Fibroblast of villous mesenchyme (primary cell): ENCODE measurements at places on chromosomes 7 and 10.

GRCh38 chr7:28861825-28862224, 96.3 kb downstream of the TRIL start:
- no peak for DNase-seq

DNA sequence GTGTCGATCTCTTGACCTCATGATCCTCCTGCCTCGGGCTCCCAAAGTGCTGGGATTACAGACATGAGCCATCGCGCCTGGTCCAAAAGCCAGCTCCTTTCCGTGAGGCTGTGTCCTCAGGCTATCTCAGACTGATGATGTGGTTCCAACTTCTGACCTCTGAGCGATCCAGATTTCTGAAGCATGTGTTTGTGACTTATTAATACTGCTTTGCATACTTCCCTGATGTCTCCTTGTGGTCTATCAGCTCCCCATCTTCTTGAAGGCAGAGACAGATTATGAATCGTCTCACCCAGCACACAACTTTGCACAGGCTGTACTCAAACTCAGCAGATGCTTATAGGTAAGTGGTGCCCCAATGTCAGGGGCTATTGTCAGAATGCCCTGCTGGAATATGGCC, 2.0 kb upstream of the PLPP4 start:
- DNase-seq: no peak

- no peak for DNase-seq
These were observed 35.9 kb upstream of the ASAH2 start for GRCh38 chr10:50286996-50287803.

GRCh38 chr7:26361637-26362036, 70.0 kb downstream of the SNX10 start:
- no peak for DNase-seq

GRCh38 chr7:80869106-80869784, 49.6 kb downstream of the SEMA3C start:
- no peak for DNase-seq

DNA sequence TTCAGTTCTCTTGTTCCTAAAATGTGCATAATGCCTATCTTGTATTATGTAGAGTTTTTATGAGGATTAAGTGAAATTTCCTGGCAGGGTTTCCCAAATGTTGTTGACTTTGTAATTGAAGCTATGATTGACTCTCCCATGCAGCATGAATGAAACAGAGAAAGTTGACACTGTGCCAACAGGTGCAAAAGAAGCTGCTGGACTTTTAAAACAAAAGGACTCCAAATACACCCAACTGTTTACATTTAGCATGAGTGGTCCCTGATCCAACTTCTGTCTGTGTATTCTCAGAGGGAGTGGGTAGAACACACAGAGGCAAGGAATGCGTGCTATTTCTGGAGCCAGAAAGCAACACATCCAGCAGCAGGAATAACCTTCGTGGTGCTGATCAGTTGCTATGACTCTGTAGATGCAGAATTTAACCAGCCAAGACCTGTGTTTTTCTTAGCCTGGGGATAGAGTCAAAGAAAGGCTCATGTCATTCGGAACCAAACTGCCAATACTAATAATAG, 14.4 kb upstream of the RBM20 start:
- DNase-seq: no peak

- no peak for DNase-seq
These were observed 70.1 kb upstream of the HECW1 start for GRCh38 chr7:43042302-43042701.

DNA sequence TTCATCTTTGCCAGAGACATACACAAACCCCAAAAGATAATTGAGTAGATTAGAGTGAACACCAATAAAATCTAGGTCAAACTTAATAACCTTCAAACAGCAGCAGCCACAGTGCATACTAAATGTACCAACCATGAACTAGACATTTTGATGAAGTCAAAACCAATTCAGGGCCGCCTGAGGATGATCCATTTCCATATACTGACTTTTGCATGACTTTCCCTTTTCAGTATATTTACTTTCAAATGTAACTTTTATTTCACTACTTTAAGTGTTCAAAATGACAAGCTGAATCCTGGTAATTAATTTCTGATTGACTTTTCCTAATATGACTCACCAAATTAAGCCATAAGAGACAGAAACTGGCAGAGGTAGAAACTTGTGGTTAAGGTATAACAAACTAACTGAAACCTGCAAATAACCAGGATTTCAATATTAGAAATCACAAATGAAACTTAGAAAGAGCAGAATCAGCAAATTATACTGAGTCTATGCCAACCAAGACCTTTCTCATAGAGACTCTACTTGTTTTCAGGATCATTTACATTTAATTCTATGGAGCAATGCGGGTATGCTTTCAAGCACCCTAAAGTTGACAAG, 171.9 kb upstream of the LRRN3 start:
- DNase-seq: no peak

DNA sequence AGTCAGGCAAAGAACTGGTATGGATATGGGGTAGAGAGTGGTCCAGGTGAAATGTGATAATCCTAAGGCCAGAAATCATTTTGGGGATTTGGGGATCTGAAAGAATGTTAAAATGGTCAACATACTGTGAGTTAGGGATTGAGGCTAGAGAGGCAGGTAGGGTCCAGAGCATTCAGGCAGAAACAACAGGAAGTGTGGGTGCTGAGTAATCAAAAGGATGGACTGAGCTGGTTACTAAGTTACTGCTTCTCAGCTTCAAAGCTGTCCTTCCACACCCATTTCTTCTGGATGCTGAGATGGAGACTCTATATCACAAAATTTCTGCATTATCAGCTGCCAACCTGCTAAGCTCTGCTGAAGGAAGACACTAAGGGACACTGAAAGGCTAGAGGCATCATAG, 30.6 kb upstream of the PRKCQ start:
- no peak for DNase-seq

DNA sequence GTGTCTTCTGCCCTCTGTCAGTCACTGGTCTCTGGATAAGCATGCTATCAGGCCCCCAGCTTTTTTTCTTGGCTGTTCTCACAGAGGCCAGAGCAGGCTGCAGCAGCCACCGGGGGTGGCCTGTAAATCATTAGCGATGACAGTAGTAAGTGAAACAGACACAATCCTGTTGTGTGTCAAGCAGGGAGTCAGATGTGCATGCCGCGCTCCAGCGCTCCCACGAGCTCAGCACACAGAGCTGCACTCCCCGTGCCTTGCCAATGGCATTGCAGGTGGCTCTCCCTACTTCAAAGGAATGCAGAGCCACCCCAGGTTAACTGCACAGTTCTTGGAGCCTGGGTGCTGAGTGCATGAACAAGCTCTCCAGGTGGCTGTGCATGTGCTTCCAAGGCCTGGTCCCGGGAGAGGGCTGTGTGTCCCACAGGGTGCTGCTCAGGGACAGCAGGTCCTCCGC, 226.1 kb downstream of the GLRX3 start:
- DNase-seq: no peak

- peak; percentile 48 for DNase-seq
These were observed 906 bp downstream of the DKK1 start for GRCh38 chr10:52314822-52315552.

DNA sequence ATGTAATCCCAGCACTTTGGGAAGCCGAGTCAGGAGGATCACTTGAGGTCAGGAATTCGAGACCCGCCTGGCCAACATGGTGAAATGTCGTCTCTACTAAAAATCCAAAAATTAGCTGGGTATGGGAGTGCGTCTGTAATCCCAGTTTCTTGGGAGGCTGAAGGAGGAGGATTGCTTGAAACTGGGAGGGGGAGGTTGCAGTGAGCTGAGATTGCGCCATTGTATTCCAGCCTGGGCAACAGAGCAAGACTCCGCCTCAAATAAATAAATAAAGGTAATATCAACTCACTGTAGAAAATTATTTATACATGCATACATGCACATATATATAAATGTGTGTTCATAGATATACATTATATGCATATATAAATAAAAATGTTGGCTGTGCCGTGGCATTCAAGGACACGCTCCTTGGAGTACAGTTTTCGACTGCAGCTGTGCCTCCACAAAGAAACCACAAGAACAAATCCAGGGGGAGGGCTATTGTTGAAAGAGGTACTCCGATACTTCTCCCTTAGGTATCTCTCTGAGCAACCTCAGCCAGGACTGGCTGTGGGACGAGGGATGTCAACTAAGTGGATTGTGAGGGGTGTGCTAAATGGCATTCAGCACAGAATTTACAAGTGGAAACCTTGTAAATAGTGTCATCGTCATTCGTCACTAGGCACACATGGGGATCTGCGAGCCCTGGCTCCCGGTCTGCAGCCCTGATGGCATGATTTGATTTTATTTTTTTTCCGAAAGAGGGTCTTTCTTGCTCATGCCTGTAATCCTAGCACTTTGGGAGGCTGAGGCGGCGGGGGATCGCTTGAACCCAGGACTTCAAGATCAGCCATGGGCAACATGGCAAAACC, 49.3 kb downstream of the HIP1 start:
- DNase-seq: no peak

GRCh38 chr10:131174651-131175540, 136.6 kb downstream of the TCERG1L start:
- no peak for DNase-seq

DNA sequence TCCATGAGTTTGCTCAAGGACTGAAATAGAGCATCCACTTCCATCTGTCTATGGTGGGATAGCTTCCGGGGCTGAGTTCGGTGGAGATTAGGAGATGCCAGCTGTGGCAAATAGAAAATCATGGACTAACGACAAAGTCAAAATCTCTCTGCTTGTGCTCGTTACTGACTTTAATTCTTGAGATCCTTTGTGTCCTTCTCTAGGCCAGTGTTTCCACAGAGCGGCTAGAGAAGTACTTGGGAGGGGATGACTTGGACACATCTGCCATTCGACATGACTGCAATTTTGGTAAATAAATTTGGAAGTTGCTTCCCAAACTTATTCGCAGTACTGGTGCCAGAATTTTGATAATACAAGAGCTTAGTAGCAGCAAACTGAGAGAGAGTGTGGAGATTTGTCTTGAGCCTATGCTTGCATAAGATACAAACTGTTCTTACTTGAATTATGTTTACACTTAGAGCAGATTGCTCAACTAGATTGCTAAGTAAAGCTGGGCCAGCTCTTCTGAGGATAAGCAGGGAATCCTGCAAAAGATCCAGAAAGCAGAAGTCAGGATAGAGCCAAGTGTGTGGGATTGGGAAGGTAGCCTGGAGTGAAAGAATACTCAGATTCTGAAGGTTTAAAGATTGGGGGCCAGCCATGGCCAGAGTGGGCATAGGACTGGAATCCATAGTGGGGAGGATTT, 27.6 kb downstream of the ABCC2 start:
- peak; percentile 90 for DNase-seq

GRCh38 chr10:77177589-77177988, 460.0 kb downstream of the KCNMA1 start:
- no peak for DNase-seq

- peak; percentile 3 for DNase-seq
These were observed 64.9 kb downstream of the PPP1R9A start for GRCh38 chr7:94972296-94972695.

GRCh38 chr10:34018129-34018528, 683.7 kb upstream of the NRP1 start:
- no peak for DNase-seq

GRCh38 chr10:71038091-71038633, 149.8 kb upstream of the PCBD1 start:
- DNase-seq: no peak

GRCh38 chr7:133796782-133797745, 330.1 kb upstream of the LRGUK start:
- no peak for DNase-seq

DNA sequence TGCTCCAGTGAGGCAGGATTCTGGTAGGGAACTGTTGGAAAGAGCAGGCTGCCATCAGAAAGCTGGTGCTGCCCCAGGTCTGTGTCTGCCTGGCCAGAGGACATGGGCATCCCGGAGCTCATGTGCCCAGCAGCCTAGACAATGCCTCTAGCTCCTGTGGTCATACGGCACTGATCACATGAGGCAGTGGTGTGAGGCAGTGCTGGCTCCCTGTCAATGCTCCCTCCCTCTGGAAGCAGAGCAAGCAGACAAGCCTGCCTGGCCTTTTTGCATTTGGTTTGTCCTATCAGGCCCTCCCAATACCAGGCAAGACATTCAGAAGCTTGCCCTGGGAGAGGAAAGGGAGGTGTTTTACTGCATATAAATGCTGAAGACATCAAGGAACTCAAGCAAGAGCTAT, 19.5 kb upstream of the MMP21 start:
- no peak for DNase-seq

- DNase-seq: no peak
These were observed 9.3 kb upstream of the OR6V1 start for GRCh38 chr7:143042790-143043271.

DNA sequence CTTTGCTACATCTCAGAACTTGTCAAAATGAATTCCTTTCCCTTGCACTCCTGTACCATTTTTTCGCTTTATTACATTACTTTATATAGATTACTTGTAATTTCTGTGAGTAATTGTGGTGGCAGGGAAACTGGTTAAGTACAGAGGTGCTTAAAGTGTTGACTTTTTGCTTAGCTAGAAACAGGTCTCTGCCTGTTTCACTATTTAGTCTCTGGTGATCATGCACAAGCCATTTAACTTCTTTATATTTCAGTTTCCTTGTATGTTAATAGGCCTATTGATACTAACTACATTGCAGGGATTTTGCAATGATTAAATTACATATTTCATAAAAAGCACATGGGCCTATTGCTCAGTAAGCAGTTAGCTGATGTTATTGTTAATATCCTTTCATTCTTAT, 233.8 kb downstream of the PRKG1 start:
- DNase-seq: no peak

GRCh38 chr10:369221-369683, 234.0 kb downstream of the ZMYND11 start:
- DNase-seq: peak; percentile 4

GRCh38 chr7:116963234-116963633, 9.9 kb downstream of the ST7 start:
- no peak for DNase-seq

GRCh38 chr10:29412485-29412884, 123.6 kb downstream of the LYZL1 start:
- peak; percentile 84 for DNase-seq

DNA sequence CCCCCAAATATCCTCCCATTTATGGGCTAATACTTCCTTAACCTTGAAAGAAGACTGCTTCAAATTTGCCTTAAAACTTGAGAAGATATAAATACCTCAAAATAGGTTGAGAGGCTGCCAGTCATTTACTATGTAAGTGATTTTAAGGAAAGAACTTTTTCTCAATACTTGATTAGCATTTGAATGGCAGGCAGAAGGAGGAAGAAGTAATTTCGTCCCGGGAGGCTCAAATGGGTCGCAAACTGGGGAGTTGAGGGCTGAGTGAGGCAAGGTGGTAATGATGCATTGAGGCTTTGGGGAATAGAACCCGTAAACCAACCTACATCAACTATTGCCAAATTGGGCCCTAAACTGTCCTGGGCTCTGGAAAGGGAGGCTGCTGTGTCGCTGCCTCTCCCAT, 11.1 kb downstream of the CAMK1D start:
- DNase-seq: no peak

GRCh38 chr10:86261470-86261869, 105.1 kb downstream of the GRID1 start:
- DNase-seq: no peak
